Chondrocyte (in vitro differentiated cells): ENCODE measurements at places on chromosomes 7 and 10. TPM values are rescaled to one million over a fixed set of nuclear protein-coding genes. Genes with fewer than 3 reads are reported as not detected.
A peak's percentile ranks its signal among the peaks of the same experiment; 100 is the strongest.

DNA sequence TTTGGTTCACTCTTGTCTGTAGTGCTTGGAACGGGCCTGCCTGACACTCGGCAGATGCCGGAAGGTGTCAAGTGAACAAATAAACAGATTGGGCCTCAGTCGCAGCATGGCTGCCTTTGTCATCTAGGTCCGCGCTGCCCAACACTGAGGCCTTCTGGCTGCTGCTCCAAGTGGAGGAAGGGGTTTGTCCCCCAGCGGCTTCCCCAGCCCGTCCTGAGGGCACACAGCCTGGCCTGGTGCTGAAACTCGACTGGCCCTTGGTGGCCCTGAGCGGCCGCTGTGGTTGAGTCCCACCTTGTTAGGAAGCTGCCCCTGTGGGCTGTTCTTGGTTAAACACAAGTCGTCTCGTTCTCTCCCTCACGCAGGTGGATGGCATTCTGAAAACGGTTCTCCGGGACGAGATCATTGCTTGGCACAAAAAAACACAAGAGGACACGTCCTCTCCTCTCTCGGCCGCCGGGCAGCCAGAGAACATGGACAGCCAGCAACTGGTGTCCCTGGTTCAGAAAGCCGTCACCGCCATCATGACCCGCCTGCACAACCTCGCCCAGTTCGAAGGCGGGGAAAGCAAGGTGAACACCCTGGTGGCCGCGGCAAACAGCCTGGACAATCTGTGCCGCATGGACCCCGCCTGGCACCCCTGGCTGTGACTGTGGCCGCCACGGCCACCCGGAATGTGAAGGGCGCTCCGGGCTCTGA is 132.1 kb downstream of the SMURF1 start:
- no peak overlapping the region for H3K4me3 ChIP-seq
- no peaks in the 10 kb centered on the region for H3K4me1 ChIP-seq
- DNase-seq = no peak
- no peaks in the 10 kb centered on the region for H3K27me3 ChIP-seq
- H3K36me3 ChIP-seq = peaks cover 56% of the 10 kb centered on the region
- H3K27ac ChIP-seq = no peak overlapping the region

- H3K27me3 ChIP-seq = peaks cover 6% of the 10 kb centered on the region
- H3K27ac ChIP-seq = no peak overlapping the region
- no peak for DNase-seq
- peaks cover 3% of the 10 kb centered on the region for H3K4me1 ChIP-seq
- no peaks in the 10 kb centered on the region for H3K36me3 ChIP-seq
These were observed 376.5 kb upstream of the C7orf33 start for GRCh38 chr7:148214101-148214500.

DNA sequence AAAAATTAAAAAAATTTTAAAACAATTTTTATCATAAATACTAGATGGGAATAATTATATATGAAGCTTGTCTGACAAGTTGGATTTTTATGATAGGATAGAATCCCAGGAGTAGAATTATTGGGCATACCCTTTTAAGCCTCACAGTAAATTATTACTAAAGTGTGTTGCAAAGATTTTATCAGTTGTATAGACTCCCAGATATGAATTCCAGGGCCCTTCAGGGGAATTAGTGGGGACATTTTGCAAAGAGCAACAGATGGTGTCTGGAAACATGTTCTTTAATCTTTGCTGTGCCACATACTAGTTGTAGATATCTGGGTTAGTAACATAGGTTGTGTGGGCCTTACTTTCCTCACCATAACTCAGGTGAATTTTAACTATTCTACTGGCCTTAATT is 28.7 kb downstream of the ZEB1 start:
- peak overlapping the region; percentile 22 for H3K27ac ChIP-seq
- no peaks in the 10 kb centered on the region for H3K36me3 ChIP-seq
- DNase-seq = no peak
- no peaks in the 10 kb centered on the region for H3K27me3 ChIP-seq

DNA sequence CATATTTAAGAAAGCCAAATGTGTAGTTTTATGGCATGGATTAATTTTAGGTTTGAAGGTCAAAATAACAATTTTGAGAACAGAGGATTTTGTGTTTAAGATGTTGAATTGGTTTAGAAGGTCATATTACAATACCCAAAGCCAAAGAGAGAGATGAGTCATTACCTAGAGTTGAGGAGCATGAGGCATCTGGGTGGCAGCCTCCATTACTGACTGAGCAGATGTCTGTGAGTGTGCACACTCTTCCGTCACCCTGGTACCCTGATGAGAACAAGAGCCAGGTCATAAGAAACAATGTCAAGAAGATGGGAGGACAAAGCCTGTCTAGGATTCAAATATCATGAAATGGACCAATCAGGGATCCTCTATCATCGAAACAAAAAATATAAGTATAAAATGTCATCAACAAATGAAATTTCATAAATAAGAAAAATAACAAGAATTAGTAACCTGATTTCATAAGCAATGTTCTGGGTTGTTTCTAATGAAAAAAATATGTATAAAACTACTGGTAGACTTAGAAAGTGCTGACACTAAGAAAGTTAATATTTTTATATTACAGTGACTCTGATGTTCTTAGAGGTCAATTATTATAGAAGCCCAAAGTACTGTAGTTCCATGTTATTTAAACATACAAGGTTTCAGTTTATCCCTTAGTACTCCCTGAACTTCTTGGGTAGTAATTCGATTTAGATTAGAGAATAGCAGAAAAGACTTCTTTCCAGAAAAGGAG is 20.0 kb downstream of the CUBN start:
- H3K27me3 ChIP-seq = no peaks in the 10 kb centered on the region
- H3K4me1 ChIP-seq = peaks cover 9% of the 10 kb centered on the region
- DNase-seq = no peak
- H3K4me3 ChIP-seq = no peak overlapping the region
- peaks cover 2% of the 10 kb centered on the region for H3K36me3 ChIP-seq

DNA sequence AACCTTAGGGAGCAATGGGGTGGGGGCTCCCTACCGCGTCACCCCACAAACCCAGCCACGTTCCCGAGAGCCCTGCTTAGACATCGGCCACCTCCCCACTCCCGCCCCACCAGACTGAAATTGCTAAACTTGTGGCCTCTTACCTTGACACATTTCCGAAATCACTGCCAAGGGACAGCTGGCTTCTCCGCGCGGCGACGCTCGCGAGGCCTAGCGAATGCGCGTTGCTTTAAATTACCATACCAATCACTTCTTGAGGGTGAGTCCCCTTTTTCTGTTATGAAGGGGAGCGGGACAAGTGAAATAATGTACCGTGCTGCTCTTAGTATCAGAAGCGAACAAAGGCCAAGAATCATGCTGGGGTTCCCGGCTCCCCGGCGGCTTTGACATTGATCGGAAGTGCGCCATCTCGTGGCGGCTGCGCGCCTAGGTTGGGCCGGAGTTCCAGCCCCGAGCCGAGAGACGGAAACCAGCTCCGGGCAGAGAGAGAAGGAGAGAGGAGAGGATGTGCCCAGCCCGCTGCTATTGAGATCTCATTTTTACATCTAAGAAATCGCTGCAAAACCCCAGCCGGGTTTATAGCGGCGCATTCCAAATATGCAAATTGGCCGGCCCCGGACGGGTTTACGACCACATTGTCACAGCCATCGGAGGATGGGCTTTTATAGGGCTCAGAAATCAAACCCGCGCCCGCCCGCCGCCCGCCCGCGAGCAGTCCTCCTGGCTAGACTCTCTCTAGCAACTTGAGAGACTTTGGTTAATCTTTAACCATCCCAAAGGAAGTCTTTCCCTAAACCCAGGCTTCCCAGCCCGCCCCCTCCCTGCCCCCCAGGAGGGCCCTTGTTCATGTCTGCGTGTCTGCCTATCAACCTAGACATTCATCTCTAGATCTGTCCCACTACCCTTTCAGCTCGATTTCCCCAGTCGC is 5.3 kb downstream of the HOXA11 start:
- peak overlapping the region; percentile 31 for H3K4me3 ChIP-seq
- H3K27me3 ChIP-seq = peaks cover 78% of the 10 kb centered on the region
- DNase-seq = peak; percentile 47

Gene FZD1
- total RNA-seq = 23.5 to 75.0 TPM (median 24.3 TPM) in 3 replicates
